Activated naive CD4-positive, alpha-beta T cell treated with anti-CD3 and anti-CD28 coated beads, Interleukin-2, amount 10 ng/mL, durations not matched to agents 7 days and 5 days (primary cell): ENCODE measurements at places on chromosomes 5 and 9.

GRCh38 chr9:19493174-19493811 lies 84.5 kb downstream of the ACER2 start:
- H3K27me3 ChIP-seq: peaks cover 20% of the 10 kb centered on the region

- H3K4me1 ChIP-seq: no peaks in the 10 kb centered on the region
- H3K4me3 ChIP-seq: no peak overlapping the region
- H3K27me3 ChIP-seq: no peaks in the 10 kb centered on the region
Measured at GRCh38 chr5:110925398-110925797, 146.1 kb upstream of the TSLP start.

GRCh38 chr9:109001275-109001676 lies 12.0 kb downstream of the CTNNAL1 start:
- peaks cover 11% of the 10 kb centered on the region for H3K4me1 ChIP-seq
- no peak overlapping the region for H3K4me3 ChIP-seq
- no peaks in the 10 kb centered on the region for H3K27me3 ChIP-seq
- no peak for DNase-seq

DNA sequence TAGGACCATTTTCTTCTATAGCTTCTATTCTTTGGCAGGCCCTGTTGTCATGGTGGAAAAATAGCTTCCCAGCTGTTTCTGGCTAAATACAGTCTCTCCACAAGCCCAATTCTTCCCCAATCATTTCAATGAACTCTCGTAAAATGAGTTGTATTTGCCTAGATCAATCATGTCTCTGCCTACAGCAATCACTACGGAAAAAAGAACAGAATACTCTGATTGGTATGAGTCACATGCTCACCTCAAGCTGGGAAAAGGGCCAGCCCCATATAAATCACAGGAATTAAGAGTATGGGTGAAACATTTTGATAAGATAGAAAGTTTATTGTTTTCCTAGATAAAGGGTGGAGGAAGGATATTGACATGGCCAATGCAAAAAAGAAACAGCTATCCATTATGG lies 711.4 kb downstream of the EFNA5 start:
- H3K4me1 ChIP-seq: no peaks in the 10 kb centered on the region
- DNase-seq: no peak
- no peak overlapping the region for H3K27ac ChIP-seq
- no peak overlapping the region for H3K4me3 ChIP-seq

DNA sequence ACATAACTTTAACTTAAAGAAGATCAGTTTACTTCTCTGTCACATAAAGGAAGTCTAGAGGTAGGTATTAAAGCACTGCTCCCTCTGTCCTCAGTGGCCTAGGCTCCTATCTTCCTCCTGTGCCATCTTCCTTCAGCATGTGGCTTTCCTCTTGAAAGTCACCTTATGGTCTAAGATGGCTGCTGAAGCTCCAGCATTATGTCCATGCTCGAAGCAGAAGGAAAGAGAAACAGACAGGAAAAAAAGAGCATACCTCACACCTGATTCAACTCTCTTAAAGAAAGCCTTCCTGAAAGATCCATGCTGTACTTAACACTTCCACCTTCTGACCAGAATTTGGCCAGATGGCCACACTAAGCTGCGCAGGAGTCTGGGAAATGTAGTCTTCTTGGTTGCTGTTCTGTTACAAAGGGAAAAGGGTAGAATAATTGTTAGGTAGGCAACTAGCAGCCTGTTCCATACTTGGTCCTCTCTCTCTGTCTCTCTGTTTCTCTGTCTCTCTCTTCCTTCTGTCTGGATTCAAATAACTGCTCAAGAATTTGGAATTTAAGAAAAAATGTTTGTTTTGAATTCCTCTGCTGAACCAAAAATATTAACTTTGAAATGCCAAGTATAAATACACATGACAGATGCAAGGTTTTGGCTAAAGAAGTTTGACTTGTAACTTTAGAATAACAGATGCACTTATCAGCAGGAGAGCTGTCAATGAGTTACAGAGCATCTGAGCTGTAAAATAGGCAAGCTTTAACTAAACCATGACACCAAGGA lies 16.0 kb downstream of the TMEM174 start:
- H3K36me3 ChIP-seq: no peaks in the 10 kb centered on the region
- H3K27ac ChIP-seq: no peak overlapping the region
- H3K4me3 ChIP-seq: no peak overlapping the region
- peaks cover 52% of the 10 kb centered on the region for H3K27me3 ChIP-seq
- no peak for DNase-seq

DNA sequence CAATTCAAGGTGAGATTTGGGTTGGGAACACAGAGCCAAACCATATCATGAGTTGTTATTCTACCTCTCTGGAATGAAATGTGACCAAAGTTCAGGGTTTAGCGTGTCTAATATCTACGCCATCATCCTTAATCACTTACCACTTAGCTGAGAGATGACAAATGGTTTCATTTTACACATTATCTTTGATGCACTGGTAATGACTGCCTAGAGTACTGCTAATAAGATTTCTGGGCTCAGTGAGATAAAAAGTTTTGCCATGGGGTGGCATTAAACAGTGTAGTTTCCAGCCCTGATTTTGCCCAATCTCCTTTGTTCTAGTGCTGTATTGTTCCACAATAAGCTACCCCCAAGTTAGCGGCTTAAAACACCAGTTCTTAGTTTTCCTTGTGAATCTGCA lies 367.2 kb downstream of the MLLT3 start:
- DNase-seq: no peak
- H3K4me3 ChIP-seq: no peak overlapping the region
- peaks cover 24% of the 10 kb centered on the region for H3K36me3 ChIP-seq
- H3K4me1 ChIP-seq: peaks cover 43% of the 10 kb centered on the region
- no peaks in the 10 kb centered on the region for H3K27me3 ChIP-seq

DNA sequence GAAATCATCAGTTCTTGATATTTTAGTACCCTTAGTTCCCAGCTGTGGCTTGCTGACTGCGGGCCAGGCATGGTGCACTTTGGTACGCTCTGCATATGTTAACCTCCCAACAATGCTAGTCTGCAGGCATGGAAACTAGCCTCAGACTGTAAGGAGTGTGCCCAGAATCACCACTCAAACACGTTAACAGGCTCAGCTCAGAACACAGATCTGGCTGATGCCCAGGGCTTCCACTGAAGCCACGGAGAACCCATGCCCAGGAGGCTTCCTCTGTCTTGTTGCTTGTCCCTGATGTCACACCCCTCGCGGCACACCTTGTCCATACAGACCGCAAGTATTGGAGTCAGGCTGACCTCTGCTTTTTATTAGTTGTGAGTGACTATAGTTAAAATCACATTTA lies 187.2 kb upstream of the OTULINL start:
- DNase-seq: no peak
- H3K4me3 ChIP-seq: no peak overlapping the region
- H3K27ac ChIP-seq: no peak overlapping the region
- peaks cover 27% of the 10 kb centered on the region for H3K4me1 ChIP-seq
- H3K36me3 ChIP-seq: peaks cover 2% of the 10 kb centered on the region

- DNase-seq: no peak
- no peaks in the 10 kb centered on the region for H3K4me1 ChIP-seq
- H3K4me3 ChIP-seq: no peak overlapping the region
- H3K27ac ChIP-seq: no peak overlapping the region
- no peaks in the 10 kb centered on the region for H3K27me3 ChIP-seq
Measured at GRCh38 chr9:8179381-8180053, 379.9 kb upstream of the DMAC1 start.

DNA sequence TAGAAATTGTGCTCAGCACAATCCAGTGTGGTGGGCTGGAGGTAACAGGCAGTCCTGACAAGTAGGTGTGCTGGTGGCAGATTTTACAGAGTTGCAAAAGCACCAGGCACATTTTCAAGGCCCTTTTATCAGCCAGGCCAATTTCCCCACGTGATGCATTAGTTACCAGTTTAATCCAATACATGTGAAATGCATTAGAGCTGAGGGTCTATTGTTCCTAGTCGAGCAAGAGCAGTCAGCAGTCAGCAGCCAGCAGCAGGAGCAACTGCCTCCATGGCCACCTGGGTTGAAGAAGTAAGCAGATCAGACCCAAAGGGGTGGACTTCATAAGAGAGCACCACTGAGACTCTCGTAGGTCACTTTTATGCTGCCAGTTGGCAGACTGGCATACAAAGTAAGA lies 76.7 kb downstream of the EPB41L4A start:
- H3K4me3 ChIP-seq: no peak overlapping the region
- no peaks in the 10 kb centered on the region for H3K36me3 ChIP-seq
- H3K27ac ChIP-seq: no peak overlapping the region
- no peaks in the 10 kb centered on the region for H3K4me1 ChIP-seq

- H3K27ac ChIP-seq: no peak overlapping the region
- H3K36me3 ChIP-seq: no peaks in the 10 kb centered on the region
- H3K4me3 ChIP-seq: no peak overlapping the region
- H3K4me1 ChIP-seq: no peaks in the 10 kb centered on the region
- DNase-seq: no peak
- H3K27me3 ChIP-seq: peaks cover 38% of the 10 kb centered on the region
Measured at GRCh38 chr9:98615633-98616032, 93.1 kb downstream of the GABBR2 start.

DNA sequence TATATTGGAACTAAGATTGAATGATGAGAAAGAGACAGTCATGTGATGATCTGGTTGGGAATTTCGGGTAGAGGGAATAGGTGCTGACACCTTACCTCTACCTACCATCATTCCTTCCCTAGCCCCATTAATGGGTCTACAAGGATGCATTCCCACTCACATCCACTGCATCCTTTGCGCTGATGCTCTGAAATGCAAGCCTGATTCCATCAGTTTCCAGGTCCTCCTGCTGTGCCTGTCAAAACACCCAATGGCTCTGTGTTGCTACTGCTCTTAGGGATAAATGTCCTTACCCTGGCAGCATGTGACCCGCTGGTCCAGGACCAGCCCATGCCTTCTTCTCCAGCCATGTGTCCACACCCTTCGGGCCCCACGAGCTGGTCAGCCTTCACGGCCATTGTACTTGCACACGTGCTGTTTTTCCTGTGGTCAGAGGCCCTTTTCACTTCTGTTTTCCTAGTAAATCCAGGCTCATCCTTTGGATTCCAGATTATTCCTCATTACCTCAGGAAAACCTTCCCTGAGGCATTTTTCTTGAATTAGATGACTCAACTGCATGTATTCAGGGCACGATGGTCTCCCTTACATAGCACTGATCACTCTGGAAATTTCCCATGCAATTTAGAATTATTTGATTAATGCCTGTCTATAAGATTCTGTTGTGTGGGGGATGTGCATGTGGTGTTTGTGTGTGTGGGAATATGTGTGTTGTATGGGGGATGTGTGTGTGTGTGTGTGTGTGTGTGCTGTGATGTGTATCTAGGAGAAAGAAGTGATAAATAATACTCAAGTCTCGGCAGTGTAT lies 185.0 kb downstream of the DIRAS2 start:
- H3K4me1 ChIP-seq: no peaks in the 10 kb centered on the region
- no peaks in the 10 kb centered on the region for H3K27me3 ChIP-seq
- no peak overlapping the region for H3K4me3 ChIP-seq
- H3K36me3 ChIP-seq: no peaks in the 10 kb centered on the region

- H3K4me1 ChIP-seq: peaks cover 2% of the 10 kb centered on the region
- peaks cover 3% of the 10 kb centered on the region for H3K27me3 ChIP-seq
- no peak overlapping the region for H3K27ac ChIP-seq
Measured at GRCh38 chr9:4421847-4422246, 68.4 kb upstream of the SLC1A1 start.

GRCh38 chr9:22307013-22307711 lies 139.5 kb upstream of the DMRTA1 start:
- peak; percentile 22 for DNase-seq
- no peaks in the 10 kb centered on the region for H3K36me3 ChIP-seq
- no peaks in the 10 kb centered on the region for H3K4me1 ChIP-seq

DNA sequence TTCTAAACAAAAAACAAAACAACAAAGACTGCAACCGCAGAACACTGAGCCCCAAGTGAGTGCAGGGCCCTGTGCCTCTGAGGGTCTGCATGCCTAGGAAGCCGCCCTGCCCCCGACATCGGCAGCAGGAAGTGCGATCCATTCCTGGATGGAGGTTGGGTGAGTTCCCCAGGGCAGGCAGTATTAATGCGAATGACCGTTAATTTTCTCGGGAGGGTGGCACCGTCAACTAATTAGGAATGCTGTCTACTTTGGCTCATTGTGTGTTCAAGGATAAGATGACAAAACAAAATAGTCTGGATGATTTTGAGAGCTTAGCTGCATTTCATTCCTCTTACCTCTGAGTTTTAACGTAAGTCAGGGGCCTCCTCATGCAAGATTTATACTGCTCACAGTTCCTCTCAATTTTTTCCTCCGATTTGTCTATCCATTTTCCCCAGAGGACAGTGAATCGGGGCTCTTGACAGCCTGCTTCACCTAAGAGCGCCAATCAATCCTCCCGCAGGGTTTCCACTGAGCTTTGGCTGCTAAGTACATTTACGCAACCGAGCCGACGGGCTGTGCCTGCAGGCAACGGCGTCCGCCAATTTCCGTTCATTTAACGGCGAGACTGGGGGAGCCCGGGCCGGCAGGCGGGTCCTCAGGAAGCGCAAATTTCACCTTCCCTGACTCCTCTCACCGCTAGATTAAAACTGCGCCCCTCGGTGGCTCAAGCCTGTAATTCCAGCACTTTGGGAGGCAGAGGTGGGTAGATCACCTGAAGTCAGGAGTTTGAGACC lies 2.9 kb upstream of the NXNL2 start:
- no peaks in the 10 kb centered on the region for H3K36me3 ChIP-seq
- peaks cover 86% of the 10 kb centered on the region for H3K27me3 ChIP-seq

GRCh38 chr9:36997414-36997813 lies 36.7 kb downstream of the PAX5 start:
- peaks cover 82% of the 10 kb centered on the region for H3K27me3 ChIP-seq
- no peaks in the 10 kb centered on the region for H3K36me3 ChIP-seq
- DNase-seq: no peak
- no peak overlapping the region for H3K27ac ChIP-seq

GRCh38 chr5:52262844-52263243 lies 524.9 kb upstream of the ITGA1 start:
- H3K27me3 ChIP-seq: no peaks in the 10 kb centered on the region
- no peak overlapping the region for H3K27ac ChIP-seq

DNA sequence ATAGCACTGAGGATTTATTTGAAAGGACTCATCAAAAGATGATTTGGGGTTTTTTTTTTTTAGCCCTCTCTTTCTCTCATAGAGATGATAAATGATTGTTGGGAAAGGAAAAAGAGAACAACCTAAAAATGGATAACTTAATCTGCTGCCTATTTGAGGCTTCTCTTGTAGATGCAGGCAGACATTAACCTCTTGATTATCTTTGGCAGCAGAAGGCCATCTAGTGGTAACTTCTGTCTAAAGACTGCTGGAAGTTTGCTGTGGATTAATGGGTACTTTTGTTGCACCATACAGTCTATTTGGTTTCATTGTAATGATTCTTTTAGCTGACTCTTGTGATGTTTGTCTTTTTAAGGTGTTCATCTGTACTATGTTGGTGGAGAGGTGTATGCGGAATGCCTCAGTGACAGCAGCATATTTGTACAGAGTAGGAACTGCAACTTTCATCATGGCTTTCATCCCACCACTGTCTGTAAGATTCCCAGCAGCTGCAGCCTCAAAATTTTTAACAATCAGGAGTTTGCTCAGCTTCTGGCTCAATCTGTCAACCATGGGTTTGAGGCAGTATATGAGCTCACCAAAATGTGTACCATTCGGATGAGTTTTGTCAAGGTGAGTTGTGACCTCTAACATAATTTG lies 18.8 kb downstream of the SMIM32 start:
- no peak overlapping the region for H3K27ac ChIP-seq
- H3K4me3 ChIP-seq: no peak overlapping the region
- H3K36me3 ChIP-seq: no peaks in the 10 kb centered on the region
- no peak for DNase-seq
- no peaks in the 10 kb centered on the region for H3K27me3 ChIP-seq
- H3K4me1 ChIP-seq: no peaks in the 10 kb centered on the region
